NCI-H1417 treated with DMSO at 0.1 percent for 48 hours (cell line): ENCODE measurements at places on chromosomes 7 and 10.

DNA sequence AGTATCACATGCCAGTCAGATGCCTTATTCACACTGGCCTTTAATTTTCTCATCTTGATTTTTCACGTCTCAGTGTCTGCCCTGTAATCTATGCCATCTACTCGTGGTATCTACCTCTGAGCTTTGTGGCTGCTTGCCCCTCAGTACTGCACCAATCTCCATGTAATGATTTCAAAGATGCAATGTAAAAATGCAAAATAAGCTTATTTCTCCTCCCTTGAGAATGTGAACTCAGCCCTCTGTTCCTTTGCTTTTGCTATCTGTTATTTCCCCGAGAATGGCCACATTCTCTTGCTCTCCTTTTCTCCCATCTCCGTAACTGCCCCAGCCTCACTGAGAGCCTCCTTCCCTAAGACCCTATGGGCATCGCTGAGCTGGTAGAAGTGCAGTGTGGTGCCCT, 317.5 kb downstream of the SFMBT2 start:
- DNase-seq = no peak

DNA sequence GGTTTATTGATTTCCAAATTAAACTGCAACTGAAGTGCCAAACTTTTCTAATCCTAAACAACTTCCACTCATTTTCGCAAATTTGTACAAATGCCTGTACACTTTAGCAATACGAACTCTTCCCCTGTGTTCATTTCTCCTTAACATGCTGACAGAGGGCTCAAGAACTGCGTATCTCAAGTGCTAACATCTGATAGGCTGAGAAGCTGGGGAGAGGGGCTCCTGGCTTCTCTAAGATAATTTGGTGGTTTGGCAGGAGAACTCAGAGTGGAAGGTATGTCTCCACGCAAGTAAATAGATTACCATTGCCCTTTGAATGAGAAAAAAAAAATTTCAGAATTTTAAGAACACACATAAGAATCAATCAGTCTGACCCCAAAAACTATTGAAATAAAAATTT, 53.3 kb upstream of the ANLN start:
- DNase-seq = no peak

DNA sequence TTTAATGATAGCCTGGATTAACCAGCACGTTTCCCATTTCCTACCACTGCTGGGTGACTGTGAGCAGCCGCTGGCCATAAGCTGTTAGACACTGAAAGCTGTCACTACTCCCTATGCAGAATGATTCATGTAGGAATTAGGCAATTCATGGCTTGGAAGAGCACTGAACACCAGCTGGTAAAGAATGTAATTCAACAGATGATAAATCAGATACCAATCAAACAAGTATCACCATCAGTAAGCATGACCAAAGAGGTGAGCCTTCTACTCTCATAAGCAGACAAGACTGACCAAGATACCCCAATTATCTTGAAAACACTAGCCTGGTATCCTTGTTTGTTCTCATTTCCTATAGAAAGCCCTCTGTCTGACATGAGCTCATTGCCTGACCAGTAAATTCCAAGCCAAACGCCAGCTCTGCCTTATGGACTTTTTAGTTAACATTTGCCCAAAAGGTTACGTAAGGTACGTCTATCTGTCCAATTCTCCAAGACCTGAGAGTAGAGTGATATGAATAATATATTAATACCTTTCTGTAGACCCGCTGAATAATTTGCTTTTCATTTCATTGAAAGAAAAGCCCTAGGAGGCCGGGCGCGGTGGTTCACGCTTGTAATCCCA, 127.7 kb downstream of the ELMO1 start:
- no peak for DNase-seq

GRCh38 chr7:154183482-154183881, 131.3 kb downstream of the DPP6 start:
- DNase-seq = no peak

DNA sequence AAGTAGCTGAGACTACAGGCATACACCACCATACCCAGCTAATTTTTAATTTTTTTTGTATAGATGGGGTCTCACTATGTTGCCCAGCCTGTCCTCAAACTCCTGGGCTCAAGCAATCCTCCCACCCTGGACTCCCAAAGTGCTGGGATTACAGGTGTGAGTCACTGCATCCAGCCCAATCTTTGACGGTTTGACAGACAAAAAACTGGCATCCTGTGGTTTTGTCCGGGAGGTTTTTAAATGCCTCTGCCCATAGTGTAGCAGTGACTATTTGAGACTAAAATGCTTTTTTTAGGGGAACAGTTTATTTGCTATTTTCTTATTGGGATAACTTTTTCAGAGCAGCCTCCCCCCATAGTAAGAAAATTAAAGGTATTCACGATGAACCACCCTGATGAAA, 523.7 kb upstream of the GALNT17 start:
- no peak for DNase-seq

- DNase-seq = no peak
Observed at GRCh38 chr7:5634107-5634950, 147.1 kb downstream of the RNF216 start.

DNA sequence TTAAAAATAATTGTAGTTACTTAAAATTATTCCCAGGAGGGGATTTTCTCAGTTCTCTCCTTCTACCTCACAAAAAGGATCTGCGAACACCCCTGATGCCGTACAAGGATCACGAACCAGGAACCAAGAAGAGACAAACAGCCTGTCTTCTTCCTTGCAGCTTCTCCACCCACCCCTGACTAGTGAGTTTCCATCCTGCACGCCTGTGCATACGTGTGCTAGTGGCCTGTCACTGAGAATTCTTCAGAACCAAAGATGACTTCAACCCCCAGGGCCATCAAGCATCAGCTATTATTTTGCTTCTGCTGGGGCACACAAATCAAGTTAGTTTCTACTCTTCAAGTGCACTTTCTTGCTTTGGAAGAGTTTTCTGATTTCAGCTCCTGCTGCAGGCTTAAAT, 175.5 kb upstream of the KLF6 start:
- DNase-seq = no peak

DNA sequence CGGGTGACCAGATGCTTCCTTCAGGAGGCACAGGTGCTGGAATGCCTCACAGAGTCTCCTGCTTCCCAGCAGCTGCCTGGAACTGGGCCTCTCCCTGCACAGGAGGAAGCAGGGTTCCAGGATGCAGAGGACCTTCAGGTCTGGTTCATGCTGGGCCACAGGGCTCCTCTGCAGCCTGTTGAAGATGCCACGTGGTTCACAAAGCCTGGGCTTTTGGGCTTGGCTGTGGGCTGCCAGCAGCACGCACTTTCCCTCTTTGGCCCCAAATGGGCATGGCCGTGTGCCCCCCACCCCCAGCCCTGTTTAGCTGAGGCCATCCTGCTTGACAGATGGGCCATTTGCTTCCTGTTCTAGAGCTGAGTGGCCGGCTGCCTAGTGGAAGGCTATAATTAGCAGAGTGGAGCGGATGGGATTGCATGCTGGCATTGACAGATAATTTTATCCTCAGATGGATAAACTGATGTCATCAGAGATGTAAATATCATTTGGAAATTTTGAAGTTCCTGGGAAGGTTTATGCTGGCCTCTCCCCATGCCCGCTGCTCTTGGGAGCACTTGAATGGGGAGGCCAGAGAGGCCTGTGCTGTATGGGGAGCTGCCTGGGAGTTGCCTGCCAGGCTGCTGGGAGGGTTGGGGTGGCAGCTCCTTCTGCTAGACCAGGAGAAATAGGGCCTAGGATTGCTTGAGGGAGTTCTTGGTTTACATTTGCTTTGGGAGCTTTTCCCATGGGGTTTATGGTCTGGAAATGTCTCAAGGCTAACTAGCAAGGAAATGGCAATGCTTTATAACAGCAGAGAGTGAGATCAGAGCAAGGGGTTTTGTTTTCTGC, 28.2 kb downstream of the TSPAN15 start:
- DNase-seq = peak; percentile 5

DNA sequence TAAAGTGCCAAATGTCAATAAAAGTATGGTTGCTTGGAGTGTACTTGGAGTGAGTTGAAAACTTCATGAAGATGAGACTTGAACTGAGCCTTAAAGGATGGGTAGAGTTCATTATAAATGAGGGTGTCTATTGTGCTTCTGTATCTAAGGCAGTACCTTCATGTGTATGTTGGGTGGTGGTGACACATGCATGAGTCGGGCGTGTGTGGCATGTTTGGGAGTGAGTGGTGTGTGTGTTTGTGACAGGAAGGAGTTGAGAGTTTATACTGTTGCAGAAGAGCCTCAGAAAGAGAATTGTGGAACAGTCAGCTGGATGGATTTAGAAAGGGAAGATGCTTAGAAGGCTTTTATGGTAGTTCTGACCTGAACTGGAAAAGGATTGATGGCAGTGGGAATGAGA, 6.0 kb upstream of the ZRANB1 start:
- DNase-seq = no peak

- no peak for DNase-seq
Observed at GRCh38 chr10:14556285-14556956, 218.3 kb downstream of the FAM107B start.

DNA sequence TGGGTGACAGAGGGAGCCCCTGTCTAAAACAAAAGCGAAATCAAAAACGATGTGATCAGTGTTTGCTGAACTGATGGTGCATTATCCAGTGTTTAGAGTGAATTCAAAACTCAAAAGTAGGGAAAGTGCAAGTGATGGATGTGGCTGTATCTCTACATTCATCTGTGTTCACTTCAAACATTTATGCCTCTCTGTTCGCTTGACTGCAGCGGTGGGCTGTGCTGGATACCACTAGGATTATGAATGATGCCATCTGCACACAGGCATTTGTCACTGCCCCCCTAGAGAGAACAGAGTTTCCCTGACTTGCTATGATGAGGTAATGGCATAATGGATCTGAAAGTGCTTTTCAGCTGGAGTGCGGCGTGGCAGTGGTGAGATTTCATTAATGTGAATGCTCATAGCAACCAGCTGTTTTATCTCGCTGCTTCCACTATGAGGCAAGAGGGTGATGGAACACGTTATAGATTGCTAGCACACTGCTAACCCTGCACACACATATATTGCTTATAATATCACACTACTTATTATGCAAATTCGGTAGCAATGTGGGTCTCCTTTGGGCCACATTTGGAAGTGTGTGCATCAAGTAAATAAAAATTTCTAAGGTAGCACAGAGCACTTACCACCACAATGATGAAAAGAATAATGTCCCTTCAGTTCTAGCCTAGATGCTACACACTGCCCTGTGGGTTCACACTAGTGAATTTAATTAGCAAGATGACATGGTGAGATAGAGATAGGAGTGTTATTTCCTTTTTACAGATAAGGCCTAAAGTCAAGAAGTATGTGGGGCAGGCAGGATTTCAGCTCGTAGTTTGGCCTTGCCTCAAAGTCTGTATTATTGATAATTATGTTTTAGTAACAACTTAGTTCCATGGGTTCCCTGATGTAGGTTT, 164.7 kb downstream of the CAMK1D start:
- peak; percentile 58 for DNase-seq

DNA sequence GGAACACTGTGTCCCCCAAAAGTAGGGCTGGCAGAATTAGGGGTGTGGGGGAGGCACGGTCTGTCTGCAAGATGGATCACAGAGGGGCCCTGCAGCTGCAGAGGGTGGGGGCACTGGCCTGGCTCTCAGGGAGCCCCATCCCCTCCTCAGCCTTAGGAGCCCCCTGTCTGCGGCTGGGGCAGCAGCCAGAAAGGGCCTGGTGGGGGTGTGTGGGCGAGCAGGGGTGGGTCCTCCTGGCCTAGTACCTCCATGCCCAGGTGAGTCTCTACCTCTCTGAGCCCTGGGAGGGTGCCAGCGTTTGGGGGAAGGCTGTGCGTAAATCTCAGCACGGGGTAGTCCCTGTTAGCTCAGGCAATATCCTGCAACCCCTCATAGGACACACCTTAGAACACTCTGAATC, 280.5 kb upstream of the PPP2R2D start:
- DNase-seq = no peak

GRCh38 chr10:31278279-31278941, 40.6 kb upstream of the ZEB1 start:
- no peak for DNase-seq
